ENCODE measurements at places on chromosomes 6 and 20.

DNA sequence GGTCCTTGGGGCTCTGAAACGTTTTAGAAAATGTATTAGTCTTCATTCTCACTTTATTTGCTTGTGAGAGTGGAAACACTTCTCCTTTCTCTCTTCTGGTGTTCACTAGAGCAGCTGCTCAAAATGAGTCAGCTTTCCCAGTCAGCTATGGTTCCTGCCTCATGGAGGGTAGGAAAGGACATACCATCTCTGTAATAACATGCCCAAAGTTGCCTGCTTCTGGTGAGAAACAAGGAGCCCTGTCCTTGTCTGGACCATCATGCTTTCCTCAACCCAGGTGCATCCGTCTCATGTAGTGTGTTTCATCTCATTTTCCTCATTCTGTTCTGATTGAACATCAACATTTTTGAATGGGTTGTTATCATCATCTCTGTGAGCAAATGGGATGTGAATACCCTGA is 17.1 kb upstream of the TINAG start:
- no peak for DNase-seq

DNA sequence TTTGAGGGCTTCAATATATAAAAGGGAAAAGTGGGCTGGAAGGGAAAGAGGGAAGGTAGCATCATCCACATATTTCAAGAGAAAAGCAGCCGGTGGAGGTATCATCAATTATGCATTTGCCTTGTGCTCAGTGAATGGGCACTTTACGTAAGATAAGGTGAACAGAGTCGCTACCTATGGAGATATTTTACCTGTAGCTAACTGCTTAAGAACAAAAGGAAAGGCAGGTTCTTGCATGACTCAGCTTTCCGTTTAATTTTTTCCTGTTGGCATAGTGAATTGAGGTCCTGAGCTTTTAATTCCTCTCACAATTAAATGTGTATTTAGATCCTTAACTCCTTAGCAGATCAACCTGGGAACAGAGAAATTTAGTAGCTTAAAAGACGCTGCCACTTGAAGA is 25.5 kb upstream of the PLCB4 start:
- no peak for DNase-seq

DNA sequence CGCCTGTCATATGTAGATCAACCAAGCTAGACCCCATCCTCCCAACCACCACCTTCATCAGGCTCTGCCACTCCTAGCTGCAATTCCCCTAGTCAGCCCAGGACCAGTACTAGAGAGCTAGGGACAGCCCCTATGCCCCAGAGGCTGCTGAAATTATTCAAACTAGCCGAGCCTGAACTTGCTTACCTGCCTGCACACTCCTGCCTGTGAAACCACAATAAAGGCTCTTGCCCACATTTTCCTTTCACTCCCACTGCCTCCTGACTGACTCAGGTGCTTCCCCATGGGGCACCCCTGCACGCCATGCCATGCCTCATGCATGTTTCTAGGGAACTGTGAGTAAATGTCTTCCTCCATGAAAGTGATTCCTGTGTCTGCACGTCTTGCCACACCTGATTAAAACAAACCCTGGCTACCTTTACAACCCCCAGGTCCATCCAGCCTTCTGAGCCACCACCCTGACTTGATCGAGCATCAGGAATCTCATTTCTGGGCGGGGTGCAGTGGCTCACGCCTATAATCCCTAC is 66.5 kb upstream of the IER3 start:
- peak; percentile 86 for DNase-seq

DNA sequence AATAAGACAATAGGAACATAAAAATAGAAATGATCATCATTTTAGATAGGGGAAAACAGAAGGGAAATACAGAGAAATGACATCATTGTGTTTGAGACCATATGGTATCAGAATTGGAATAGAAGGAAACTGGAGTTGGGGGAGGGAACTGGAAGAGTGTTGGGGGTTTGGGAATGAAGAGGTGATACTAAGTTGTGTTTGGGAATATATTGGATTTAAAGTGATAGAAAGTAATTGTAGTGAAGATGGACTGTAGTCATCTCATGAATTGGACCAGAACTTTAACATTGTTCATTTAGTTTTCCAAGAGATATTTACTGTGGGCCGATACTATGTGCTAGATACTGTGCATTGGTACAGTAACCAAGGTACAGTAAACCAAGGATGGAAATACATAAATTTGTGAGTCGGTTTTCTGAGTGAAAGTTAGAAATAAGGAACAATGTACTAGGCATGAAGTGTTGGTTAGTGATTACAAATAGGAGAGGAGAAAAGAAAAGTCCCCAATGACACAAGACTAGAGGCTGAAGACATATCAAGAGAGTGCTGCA is 32.3 kb downstream of the KCNQ5 start:
- DNase-seq: no peak

GRCh38 chr6:54907355-54907754 is 60.8 kb downstream of the FAM83B start:
- DNase-seq: no peak

DNA sequence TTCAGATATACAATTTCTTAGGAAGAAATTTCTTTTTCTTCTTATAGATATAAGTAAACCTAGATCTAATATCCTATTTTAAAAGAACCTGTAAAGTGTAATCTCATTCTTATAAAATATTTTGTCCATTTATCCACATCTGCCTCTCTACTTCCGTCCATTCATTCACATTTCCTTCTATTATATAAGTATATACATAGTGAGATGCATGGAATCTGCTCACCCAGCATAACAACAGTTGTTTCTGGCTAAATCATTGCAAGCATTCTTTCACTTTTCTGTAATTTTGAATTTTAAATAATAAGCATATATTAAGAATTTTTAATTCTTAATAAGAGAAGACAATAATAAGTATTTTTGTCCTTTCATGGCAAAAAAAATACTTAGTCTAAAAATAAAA is 45.4 kb downstream of the CEP162 start:
- no peak for DNase-seq

Data from activated CD4-positive, alpha-beta T cell treated with anti-CD3 and anti-CD28 coated beads, Interleukin-2, amount 50 U/mL, for 48 hours (primary cell).